ENCODE measurements at places on chromosomes 12 and 14.

GRCh38 chr14:88552876-88553275, 1.9 kb downstream of the PTPN21 start:
- peaks cover 36% of the 10 kb centered on the region for H3K27me3 ChIP-seq
- no peak overlapping the region for H3K4me3 ChIP-seq
- H3K36me3 ChIP-seq: no peaks in the 10 kb centered on the region

- no peaks in the 10 kb centered on the region for H3K27me3 ChIP-seq
- DNase-seq: no peak
- H3K4me1 ChIP-seq: peaks cover 96% of the 10 kb centered on the region
- H3K36me3 ChIP-seq: peaks cover 2% of the 10 kb centered on the region
Measured at GRCh38 chr14:68811171-68811570, 18.3 kb upstream of the ZFP36L1 start.

GRCh38 chr12:57181561-57182155, 34.2 kb upstream of the LRP1-AS start:
- peaks cover 7% of the 10 kb centered on the region for H3K4me1 ChIP-seq
- no peak for DNase-seq
- H3K27ac ChIP-seq: no peak overlapping the region
- peaks cover 4% of the 10 kb centered on the region for H3K27me3 ChIP-seq

DNA sequence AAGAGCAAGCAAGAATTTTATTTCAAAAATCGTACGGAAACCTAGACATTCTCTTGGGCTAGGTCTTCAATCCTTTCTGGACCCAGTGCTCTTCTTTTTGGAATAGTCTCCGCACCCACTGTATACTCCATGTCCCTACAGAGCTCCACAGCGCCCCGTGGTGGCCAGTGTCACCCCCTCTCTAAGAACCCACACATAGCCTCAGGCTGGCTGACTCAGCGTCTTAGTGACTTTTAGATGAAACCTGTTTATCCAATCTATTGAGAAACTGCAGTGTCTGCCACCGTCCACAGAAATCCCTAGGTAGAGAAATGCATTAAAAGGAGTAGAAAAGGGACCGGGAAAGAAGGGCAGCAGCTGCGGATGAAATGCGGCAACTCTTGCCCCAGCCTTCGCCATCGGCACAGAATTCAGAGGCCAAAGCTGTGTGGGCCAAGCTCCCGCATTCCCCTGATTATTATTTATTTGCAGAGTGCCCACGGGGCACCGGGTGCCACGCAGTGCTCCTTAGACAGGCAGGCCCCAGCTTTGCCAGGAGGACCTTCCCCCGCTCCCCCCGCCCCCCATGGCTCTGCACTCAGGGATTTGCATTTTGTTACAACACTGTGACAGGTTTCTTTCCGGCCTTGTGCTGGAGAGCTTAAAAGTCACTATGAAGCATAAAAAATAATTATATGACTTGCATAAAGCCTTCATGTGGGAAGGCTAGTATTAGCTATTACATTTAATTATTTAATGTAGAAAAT, 170.1 kb upstream of the FKBP4 start:
- no peak overlapping the region for H3K27ac ChIP-seq
- no peaks in the 10 kb centered on the region for H3K36me3 ChIP-seq
- no peak for DNase-seq

DNA sequence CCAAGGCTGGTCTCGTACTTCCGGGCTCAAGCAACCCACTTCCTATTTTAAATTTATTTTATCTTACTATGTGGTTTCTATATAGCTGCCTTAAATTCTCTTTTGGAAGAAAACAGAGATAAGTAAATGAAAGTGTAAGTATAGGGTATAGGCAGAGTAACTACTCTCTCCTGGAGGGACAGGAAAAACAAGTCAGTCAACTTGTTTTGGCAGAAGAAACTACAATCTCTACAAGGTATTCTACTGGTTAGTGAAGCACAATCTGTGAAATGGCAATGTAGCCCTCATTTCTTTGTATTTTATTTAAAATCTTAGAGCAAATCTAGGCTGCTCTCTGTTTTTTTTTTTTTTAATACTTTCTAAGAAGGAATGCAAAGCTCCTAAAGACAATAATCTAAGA, 55.4 kb downstream of the UBR7 start:
- no peak overlapping the region for H3K4me3 ChIP-seq
- DNase-seq: no peak
- H3K27ac ChIP-seq: no peak overlapping the region
- peaks cover 28% of the 10 kb centered on the region for H3K36me3 ChIP-seq
- H3K27me3 ChIP-seq: no peaks in the 10 kb centered on the region

DNA sequence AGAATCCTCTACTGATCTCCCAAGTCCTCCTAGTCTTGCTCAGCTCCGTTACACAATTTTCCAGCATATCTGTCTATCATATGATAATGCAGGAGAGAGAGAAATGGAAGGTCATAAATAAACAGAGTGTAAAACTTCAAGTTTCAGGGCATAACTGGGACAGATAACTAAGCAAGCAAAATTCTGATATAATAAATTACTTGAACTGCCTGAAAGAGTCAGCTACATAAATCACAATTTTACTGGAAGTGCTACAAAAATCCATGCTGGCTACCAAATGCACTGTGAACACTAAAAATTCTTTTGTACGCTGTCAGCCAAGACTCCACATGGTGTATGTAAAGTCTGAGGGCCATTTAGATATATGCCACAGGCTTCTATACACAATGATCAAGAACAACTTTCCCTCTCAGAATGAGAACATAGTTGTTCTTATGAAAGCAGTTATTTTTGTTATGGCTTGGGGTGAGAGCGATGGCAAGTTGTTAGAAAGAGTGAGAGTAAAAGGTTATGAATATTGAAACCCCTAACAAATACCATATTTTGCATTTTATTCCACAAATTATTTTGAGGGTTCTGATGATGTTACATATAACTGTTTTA, 41.1 kb downstream of the GRIP1 start:
- H3K4me3 ChIP-seq: no peak overlapping the region
- no peaks in the 10 kb centered on the region for H3K36me3 ChIP-seq
- no peak for DNase-seq
- H3K4me1 ChIP-seq: no peaks in the 10 kb centered on the region
- no peak overlapping the region for H3K27ac ChIP-seq

DNA sequence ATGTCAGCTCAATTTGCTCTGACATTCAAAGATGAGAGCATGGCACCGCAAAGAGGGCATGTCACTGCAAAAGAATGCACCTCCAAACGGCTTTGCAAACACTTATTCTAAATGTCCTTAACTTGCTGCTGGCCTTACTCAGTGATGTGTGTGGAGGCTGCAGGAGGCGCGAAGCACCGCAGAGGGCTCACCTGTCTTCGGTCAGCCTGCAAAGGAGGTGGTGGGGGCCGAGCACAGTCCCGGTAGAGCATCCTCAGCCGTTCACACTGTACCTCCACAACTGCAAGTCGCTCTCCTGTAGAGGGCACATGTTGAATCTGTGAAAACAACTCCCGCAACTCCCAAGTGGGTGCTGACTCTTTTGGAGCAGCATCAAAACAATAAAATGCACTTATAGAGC, 93.8 kb downstream of the TRAFD1 start:
- no peak overlapping the region for H3K27ac ChIP-seq
- peaks cover 45% of the 10 kb centered on the region for H3K36me3 ChIP-seq
- DNase-seq: no peak

DNA sequence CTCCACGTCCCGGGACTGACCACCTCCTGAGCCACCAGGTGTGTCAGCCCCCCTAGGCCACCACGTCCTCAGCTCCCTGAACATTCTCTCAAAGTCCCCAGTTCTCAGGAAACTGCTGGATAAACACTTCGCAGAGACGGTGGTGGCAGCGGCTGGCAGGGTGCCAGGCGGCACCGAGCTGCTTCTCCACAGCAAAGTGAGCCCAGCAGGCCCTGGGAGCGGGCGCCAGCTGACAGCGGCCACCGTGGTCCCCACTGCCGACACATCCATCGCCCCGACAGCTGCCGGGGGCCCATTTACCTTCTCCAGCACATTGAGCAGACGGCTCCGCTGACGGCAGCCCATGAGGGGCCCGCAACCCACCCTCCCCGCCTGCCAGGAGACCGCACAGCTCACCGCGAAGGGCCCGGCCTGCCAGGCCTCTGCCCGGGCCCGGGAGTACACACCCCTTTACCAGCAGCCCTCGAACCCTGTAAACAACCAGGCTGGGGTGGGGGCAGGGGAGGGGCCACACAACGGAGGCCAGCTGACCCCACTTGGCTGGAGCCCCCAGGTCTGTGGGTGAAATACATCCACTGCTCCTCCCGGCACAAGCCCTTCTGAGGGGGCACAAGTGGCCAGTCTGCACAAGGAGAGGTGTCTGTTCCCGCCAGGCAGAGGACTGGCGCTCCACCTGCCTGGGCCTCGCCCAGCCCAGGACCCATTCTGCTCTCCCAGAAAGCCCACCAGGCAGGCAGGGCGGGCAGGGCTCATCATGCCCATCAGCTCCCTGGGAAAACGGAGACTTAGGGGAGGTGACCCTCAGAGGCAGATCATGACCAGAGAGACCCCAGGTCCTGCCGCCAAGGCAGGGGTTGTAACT, 10.5 kb downstream of the AKT1 start:
- no peaks in the 10 kb centered on the region for H3K27me3 ChIP-seq
- H3K4me3 ChIP-seq: no peak overlapping the region
- H3K4me1 ChIP-seq: peaks cover 31% of the 10 kb centered on the region

Data from stimulated activated naive B cell treated with anti-CD40 and anti-IgM and Interleukin-4, amounts not matched to agents 10 μg/mL and 1 μg/mL and 100 μg/mL, for 72 hours (primary cell).